ENCODE measurements at places on chromosomes 7 and 10.

GRCh38 chr10:49414496-49414895, 18.6 kb upstream of the DRGX start:
- no peak for DNase-seq
- no peaks in the 10 kb centered on the region for H3K36me3 ChIP-seq
- no peak overlapping the region for H3K27ac ChIP-seq

DNA sequence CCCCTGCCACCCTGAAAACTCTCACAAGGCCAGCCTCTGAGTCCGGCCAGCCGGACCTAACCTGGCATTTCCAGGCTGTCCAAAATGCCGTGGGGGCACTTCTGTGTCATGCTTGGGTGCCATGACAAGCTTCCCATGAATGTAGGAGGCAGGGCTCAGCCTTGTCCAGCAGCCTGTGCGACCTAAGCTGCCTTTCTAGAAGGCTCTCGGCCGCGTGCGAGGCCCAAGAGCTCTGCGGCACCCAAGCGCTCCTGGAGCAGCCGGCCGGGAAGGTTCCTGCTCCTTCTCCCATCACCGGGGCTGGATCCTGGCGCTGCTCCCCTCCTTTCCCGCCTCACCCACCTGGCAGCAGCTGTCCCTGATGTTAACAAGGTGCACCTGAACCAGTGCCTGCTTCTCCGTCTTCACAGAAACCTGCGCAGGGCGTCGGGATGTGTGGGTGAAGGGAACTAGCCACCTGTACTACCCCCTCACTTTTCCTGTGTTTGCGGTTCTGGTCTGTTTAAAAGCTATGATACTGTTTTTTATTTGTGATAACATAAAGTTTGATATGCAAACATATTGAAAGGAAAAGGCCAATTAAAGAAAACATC, 6.1 kb downstream of the GPER1 start:
- no peaks in the 10 kb centered on the region for H3K4me1 ChIP-seq
- no peaks in the 10 kb centered on the region for H3K27me3 ChIP-seq
- no peaks in the 10 kb centered on the region for H3K36me3 ChIP-seq
- no peak overlapping the region for H3K4me3 ChIP-seq

DNA sequence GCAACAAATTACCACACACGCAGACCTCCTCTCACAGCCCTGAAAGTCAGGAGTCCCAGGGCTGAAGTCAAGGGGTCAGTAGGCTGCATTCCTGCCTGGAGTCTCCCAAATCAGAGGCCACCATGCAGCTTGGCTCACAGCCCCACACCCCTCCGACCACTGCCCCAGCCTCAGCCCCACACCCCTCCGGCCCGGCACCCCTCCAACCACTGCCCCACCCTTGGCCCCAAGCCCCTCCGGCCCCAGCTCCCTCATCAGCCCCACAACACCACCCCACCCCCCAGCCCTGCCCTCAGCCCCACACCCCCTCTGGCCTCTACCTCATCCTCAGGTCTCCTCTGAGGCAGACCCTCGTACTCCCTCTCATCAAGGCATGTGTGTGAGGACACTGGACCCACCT, 85.7 kb downstream of the DIP2C start:
- H3K27me3 ChIP-seq = no peaks in the 10 kb centered on the region
- DNase-seq = no peak
- no peaks in the 10 kb centered on the region for H3K4me1 ChIP-seq
- no peak overlapping the region for H3K4me3 ChIP-seq
- H3K36me3 ChIP-seq = no peaks in the 10 kb centered on the region
- H3K27ac ChIP-seq = no peak overlapping the region

- no peak overlapping the region for H3K27ac ChIP-seq
- no peak for DNase-seq
- no peak overlapping the region for H3K4me3 ChIP-seq
- no peaks in the 10 kb centered on the region for H3K27me3 ChIP-seq
- H3K4me1 ChIP-seq = no peaks in the 10 kb centered on the region
Measured at GRCh38 chr10:62284221-62284620, 15.6 kb upstream of the RTKN2 start.
